Left ventricle myocardium superior (tissue), 1 donor: ENCODE measurements at places on chromosomes 1 and 21. TPM values are rescaled to one million over a fixed set of nuclear protein-coding genes. Genes with fewer than 3 reads are reported as not detected.

The OLIG2 gene
- total RNA-seq, result not detected

The LRRC8C gene
- 6.8 TPM for total RNA-seq

The OR2M3 gene
- total RNA-seq, result not detected

The MAP3K21 gene
- 0.50 TPM for total RNA-seq

The PTGFR gene
- 1.3 TPM for total RNA-seq

The CHD5 gene
- total RNA-seq, result 0.12 TPM

The TNFRSF8 gene
- total RNA-seq, result 1.2 TPM

The DFFA gene
- total RNA-seq, result 22.4 TPM

The FAM43B gene
- 2.5 TPM for total RNA-seq

The LDLRAD2 gene
- 0.20 TPM for total RNA-seq

The CCDC27 gene
- total RNA-seq, result not detected

The TRIM62 gene
- 2.0 TPM for total RNA-seq

The SYNC gene
- 12.2 TPM for total RNA-seq

The MATN1 gene
- total RNA-seq, result not detected

The SHISAL2A gene
- total RNA-seq, result not detected

The IGSF5 gene
- 4.1 TPM for total RNA-seq

The OR2AK2 gene
- not detected for total RNA-seq

The LPAR3 gene
- total RNA-seq, result 20.4 TPM

The EPS15 gene
- total RNA-seq, result 71.6 TPM

The TMOD4 gene
- total RNA-seq, result 0.62 TPM
